ENCODE measurements at places on chromosomes 5 and 9.

DNA sequence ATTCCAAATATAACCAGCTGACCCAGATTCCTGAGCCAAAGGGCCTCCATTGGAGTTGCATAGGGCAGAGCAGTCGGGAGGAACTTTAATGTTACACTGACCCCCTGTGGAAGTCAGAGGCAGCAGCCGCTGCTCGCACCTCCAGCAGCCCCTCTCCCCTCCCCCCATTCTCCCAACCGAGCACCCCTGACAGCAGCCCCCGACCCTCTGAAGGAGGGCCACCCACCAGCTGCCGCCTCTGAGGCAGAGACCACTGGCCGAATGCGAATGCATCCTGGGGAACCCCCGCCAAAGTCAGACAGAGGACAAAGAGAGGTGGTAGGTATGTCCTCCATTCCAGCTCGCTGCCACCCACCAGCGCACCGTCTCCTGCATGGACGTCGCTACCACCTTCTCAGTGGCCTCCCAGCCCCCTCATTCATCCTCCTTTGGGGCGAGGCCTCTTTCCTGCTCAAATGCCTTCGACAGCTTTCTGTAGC lies 231.0 kb downstream of the CDK5RAP2 start:
- no peak for DNase-seq

- DNase-seq = no peak
Measured at GRCh38 chr5:173515526-173515925, 100.9 kb downstream of the BOD1 start.

GRCh38 chr9:114281473-114282103 lies 41.3 kb upstream of the ORM1 start:
- peak; percentile 2 for DNase-seq

DNA sequence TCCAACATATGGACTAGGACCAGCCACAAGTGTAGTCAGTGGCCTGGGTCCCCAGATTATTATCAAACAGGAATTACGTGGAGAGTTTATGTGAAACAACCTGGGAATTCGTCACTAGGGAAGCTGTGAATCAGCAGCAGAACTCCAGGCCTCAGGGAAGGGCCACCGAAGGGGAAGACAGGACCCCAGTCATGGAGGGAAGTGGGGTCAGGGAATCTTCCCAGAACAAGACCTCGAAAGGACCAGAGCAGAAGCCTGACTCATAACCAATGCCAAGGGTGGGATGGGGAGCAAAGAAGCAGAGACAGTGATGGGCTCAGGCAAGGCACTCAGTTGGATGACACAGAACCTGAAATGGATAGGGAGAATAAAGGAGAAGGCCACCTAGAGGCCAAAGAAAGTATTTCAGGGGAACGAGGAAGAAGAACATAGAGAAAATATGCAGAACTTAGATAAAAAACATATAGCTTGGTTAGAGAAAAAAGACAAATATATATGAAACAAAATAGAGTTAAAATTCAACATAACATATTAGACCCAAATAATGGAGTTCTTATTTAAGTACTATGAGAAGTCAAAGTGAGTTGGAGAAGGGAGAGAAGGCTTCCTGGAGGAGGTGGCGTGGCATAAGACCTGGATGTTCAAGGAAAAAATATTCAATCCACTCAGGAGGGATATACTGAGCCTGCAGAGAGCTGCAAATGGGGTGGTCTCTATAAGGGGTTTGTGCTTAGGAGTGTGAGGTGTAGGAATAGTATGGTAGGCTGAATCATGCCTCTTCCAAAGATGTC lies 66.7 kb upstream of the CAST start:
- no peak for DNase-seq

- DNase-seq = no peak
Measured at GRCh38 chr5:96379896-96380295, 53.2 kb downstream of the PCSK1 start.

DNA sequence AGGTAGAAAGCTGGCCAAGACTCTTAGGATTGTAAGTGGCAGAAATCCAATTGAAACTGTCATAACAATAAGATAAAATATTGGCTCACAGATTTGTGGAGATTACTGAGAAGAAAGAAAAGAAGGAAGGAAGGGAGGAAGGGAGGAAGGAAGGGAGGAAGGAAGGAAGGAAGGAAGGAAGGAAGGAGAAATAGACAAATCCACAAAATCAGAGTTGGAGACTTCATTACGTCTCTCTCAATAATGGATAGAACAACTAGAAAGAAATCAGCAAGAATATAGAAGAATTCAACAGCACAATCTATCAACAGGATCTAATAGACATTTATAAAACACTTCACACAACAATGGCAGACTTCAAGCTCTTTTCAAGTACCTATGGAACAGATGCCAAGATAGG lies 17.9 kb upstream of the PAM start:
- no peak for DNase-seq

- no peak for DNase-seq
Measured at GRCh38 chr5:122909470-122910100, 64.2 kb downstream of the SNX24 start.

- DNase-seq = no peak
Measured at GRCh38 chr5:124061068-124061430, 549.1 kb downstream of the CSNK1G3 start.

GRCh38 chr9:10003047-10003446 lies 609.8 kb downstream of the PTPRD start:
- DNase-seq = no peak

GRCh38 chr5:144015961-144016360 lies 154.5 kb downstream of the YIPF5 start:
- no peak for DNase-seq

DNA sequence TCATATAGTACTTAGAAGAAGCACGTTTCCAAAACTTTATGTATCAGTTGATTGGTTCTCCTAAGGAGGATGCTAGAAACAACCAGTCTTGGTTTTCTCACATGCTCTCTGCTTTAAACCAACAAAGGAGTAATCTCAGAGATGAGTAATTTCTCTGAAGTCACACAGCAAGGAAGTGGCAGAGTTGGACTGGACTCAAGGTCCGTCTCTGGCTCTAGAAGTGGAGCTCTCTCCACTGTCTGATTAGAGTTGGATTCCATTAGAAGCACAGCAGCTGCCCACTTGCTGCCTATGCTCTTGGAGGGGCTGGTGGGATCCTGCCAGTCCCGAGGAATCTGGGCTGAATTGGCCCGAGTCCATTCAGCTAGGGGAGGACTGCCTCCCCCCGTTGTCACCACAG lies 21.0 kb downstream of the RALGPS1 start:
- no peak for DNase-seq

DNA sequence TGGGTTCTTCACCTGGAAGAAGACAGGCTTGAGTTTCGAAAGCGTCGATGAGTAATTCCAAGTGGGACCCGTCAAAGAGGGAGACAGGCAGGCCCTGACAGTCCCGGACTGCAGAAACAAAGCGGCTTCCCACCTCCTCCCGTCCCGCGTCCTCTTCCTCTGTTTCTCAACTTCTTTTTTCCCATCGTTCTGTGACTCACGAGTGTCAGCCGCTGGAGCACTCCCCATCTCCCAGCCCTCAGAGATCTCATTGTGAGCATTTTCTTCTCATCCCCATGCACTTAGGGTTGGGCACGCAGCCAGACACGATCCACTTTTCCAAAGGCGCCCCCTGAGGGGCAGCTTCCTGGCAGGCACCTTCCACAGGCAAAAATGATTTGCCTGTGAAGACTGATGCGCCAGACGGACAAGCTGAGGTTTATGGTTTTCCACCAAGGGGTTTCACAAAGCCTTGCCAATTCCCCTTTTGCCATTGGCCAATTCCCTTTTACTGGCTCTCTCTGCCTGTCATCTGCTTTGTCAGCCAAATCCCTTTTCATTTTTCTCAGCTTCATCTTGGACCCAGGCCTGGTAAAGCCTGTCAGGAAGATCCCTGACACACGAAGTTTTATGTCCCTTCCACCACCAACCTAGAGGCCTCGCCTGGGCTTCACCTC lies 86.5 kb upstream of the ANKRD55 start:
- DNase-seq = no peak

- no peak for DNase-seq
Measured at GRCh38 chr9:117305454-117305853, 109.4 kb downstream of the ASTN2 start.

GRCh38 chr5:174312270-174312617 lies 266.7 kb downstream of the NSG2 start:
- no peak for DNase-seq

GRCh38 chr9:137449931-137450538 lies 8.9 kb upstream of the ENTPD8 start:
- no peak for DNase-seq

DNA sequence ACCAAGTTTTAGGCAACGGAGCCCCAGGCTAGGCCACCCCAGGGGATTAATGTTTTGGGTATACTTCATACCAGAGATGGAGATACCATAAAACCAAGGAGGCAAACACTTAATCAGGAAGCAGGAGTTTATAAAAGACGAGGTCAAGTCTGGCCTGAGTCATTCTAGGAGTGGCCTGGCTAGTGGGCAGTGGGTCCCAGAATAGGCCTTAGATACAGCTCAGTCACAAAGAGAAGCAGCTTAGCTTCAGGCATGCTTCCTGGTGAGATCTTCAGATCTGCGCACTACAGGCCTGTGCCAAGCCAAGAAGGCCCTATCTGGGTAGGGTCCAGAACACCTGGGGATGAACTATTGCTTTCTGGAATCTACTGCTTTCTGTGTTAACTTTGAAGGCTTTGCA lies 20.6 kb upstream of the NR5A1 start:
- DNase-seq = no peak

DNA sequence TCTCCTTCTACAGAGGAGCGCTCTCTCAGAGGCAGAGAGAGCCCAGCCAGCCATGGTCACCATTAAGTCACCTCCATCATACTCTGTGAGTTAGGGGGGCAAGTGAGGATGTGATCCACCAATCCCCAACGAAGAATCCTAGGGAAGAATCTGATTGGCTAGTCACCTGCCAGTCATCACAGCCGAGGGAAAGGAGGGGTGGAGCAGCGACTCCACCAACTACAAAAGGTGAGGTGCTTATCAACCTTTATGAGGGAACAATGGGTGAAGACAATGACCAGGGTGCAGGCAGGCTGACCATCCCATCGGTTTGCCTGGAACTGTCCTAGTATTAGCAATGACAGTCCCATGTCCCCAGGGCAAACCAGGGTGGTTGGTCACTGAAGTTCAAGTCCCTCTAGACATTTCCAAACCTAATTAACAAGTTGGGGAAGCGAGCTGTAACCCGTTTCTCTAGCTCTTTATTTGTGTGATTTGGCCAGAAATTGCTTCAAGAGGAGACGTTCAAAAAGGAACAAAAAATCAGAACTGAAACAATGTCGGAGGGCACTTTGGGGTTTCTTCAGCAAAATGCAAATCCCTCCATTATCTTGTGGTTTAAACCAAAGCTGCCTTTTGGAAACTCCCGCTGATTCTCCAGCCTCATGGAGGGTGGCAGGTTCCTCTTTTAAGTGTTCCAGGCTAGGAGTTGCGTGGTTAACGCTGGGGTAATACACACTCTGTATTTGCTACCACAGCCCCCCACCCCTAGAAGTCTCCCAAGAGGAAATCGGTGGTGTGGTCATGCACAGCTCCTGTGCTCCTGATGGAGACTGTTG lies 18.8 kb upstream of the FCN1 start:
- no peak for DNase-seq

- DNase-seq = no peak
Measured at GRCh38 chr5:34597034-34598027, 58.8 kb upstream of the RAI14 start.

GRCh38 chr9:128323212-128323730 lies 632 bp downstream of the COQ4 start:
- DNase-seq = no peak

DNA sequence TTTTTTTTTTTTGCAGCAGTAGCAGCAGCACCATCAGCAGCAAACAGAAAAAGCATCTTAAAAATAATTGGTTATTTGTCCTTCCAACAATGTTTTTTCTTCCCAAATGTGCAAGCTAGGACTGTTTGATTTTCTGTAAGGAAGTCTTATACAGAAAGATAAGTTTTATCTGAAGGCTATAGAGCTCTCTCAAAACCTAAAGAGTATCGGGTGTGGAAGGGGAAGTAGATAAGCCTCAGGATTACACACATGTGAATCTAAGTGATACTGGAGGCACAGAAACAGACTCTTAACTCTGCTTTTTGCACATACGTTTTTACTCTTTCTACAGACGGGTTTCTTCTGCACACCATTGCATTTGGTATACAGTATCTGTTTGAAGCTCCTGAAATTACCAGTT lies 184.4 kb upstream of the FTMT start:
- no peak for DNase-seq

GRCh38 chr9:69397384-69398214 lies 72.6 kb downstream of the ENTREP1 start:
- DNase-seq = no peak

DNA sequence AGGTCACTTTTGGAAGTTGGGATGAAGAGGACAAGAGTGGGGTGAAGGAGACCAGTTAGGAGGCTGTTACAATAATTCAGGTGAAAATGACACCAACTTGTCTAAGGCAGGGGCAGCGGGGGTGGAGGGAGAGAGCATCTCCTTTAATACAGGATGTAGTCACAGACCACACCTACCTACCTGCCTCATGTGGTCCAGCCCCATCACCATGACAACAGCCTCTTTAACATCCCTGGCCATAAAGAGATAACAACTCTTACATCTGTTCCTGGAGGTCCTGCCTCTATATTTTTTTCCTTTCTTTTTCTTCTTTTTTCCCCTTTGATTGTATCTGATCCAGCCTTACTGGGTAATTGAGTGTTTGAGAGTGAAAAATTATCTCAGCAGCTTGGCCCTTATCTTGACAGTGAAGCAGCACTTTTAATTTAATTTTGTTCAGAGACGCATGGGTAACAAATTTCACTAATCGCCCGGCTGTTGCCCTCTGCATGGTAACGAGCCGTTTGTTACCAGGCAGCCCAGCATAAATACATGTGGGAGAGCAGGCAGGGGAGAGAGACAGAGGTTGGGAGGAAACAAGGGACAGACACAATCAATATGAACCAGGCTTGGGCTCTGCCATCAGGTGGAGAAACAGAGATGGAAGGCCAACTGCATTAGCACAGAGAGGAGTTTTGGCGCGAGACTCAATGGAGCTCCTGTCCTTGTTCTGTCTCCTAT lies 338.1 kb downstream of the ASTN2 start:
- DNase-seq = no peak

GRCh38 chr9:126965541-126966428 lies 51.2 kb downstream of the RALGPS1 start:
- DNase-seq = peak; percentile 17

- DNase-seq = no peak
Measured at GRCh38 chr5:166617507-166617906, 1673.9 kb upstream of the WWC1 start.

GRCh38 chr9:131148966-131149687 lies 23.7 kb downstream of the NUP214 start:
- no peak for DNase-seq

GRCh38 chr9:126379661-126380360 lies 53.2 kb downstream of the MVB12B start:
- DNase-seq = no peak

GRCh38 chr5:17398431-17398830 lies 99.6 kb upstream of the TAF11L2 start:
- DNase-seq = no peak

DNA sequence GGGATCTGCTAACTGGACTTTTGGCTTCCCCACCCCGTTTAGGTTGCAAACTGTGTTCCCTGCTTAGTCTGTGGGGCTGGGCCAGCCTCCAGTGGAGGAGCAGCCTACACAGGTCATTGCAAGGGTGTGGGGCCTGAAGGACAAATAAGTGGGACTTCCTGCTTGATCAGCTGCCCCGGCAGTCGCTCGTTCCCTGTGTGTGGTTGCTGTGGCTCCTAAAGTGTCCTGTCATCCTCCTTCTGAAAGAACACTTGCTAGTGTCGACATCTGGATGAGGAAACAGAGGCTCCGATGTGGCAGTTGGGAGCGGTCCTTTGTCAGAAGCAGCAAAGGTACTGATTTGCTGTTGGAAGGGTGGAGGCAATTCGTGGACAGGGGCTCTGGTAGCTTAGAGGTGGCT lies 88.9 kb upstream of the TBCA start:
- DNase-seq = no peak

Data from T-helper 17 cell (primary cell).